ENCODE measurements at places on chromosomes 3 and 15.

DNA sequence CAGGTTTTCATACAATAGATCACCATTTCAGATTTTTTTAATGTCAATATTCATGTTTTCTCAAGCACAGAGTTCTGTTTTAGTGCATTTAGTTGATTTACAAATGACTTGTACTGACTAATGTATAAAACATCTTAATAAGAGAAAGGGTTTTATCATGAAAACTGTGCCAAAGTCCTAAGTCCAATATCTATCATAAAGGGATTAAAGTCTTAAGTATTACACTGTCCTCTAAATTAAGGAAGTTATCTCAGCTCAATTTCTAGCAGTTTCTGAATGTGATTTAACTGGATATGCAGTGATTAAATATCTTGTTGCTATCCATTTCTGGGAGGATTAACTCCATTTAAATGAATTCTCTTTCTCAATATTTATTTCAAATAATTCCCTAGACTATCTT, 381.1 kb upstream of the CNTN4 start:
- DNase-seq: no peak

GRCh38 chr15:36313736-36314280, 265.6 kb upstream of the CDIN1 start:
- DNase-seq: no peak

DNA sequence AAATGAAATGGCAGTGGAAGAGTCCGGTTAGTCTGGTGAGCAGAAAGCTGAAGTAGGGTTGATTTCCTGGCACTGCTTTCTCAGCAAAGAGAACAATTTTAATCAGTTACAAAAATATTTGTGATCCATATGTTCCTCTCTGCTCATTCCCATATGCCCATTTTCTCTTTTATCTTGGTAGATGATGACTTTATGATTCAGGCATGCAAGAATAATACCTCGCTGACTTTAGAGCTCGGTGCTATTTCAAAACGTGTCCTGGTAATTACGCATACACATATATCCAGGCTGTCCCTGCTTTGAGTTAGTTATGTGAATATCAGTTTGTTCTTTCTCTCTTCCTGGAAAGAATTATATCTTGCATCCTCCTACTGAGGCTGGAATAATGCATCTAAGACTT, 38.5 kb downstream of the ARPP21 start:
- DNase-seq: no peak

DNA sequence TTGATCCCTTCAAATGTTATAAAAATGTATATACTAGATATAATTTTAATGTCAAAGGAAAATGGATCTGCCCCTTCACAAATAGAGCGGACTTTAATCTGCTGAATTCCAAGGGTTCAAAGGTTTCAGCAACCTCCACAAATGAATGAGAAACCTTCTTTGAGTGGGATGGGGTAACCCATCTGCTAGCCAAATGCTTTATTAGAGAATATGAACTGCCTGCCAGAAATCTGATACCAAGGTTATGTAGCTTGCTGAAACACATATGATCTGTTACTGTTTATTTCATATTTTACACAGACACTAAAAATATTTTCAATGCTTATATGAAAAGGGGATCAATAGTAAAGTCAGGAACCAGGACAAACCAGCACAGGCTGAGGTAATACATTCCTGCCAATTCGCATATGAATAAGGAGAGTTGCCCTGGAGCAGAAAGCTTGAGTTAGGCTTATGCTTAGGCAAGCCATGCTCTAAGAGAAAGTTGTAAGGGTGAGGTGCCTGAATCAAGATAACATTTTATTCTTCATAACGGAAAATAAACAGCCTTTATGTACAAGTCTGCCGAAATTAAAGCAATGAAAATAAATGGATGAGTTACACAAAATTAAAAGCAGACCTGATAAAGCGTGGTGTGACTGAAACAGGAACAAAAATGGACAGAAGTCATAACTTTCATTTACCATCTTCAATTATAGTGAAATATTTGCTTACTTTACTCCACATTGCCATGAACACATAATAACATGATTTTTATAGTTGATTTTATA, 26.5 kb downstream of the PLOD2 start:
- no peak for DNase-seq

DNA sequence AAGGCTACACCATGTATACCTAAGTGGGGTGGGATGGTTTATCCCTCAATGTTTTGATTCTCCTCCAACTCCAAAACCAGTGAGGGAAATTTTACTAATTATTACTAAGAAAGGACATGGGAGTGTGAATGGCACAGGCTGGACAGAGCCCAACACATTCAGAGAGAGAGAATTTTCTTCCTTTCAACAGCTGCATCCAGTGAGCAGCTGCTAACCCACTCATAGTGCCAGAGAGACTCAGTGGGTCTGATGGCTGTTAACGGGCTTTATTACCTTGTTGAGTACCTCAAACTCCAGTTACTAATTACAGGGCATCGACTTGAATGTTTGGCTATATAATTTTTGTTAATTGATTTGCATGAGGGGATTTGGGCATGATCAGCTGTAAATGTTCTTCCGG, 75.8 kb downstream of the RORA start:
- no peak for DNase-seq

- DNase-seq: no peak
Measured at GRCh38 chr3:161072211-161072621, 32.9 kb downstream of the B3GALNT1 start.

GRCh38 chr3:11391174-11391879, 119.1 kb downstream of the ATG7 start:
- DNase-seq: no peak

DNA sequence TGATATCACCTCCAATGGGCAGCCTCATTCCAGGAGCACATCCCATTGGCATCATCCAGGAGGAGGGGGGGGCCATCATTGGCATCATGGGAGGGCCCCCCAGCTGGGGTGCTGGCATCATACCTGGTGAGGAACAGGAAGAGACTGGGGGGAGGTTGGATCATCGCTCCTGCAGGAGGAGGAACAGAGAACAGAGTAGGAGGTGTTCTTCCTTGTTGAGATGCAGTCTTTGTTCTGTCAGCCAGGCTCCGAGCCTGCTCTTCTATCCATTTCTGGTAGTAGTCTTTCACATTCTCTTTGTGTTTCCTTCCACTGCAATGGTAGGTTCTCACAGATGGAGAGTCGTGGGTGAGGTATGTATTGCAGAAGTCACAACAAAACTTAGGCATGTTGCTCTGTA, 16.7 kb upstream of the ERICH6 start:
- DNase-seq: no peak

GRCh38 chr3:15805756-15806266, 8.0 kb upstream of the ANKRD28 start:
- DNase-seq: peak; percentile 52

DNA sequence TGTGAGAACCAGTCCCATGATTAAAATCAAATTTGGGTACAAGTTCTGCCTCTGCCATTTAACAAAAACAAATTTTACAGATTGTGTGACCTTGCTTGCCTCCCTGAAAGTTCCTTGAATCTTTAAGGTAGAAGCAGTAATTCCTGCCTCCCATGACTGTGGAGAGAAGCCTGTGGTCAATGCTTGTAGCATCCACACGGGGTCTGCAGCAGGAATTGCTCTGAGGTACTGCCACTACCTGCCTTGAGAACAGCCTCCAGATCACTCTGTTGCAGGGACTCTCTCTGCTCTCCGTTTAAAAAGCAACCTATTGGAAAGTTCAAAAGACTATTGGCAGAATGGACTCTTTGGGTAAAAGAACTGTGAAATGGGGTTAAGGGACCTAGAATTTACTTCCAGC, 75.9 kb downstream of the SST start:
- no peak for DNase-seq

GRCh38 chr15:101276501-101277037, 716 bp downstream of the SELENOS start:
- DNase-seq: peak; percentile 42

- no peak for DNase-seq
Measured at GRCh38 chr3:49683162-49683561, 6.1 kb downstream of the MST1 start.

GRCh38 chr3:31105011-31105410, 210.6 kb upstream of the GADL1 start:
- DNase-seq: no peak

DNA sequence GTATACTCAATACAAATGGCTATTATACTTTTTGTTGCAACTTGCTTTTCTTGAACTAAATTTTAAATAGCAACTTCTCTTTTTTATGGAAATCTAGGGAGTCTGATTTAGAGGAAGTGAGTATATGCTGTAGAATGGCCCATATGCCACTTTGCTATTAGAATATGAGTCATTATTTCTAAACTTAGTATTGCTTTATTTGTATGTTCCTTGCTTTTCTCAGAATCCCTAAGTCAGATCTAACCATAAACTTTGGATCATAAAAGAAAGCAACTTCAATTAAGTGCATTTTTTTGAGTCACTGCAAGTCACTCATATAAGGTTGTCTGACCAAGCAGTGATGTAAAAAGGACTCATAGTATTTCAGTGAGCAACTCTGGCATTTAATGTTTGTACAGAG, 17.5 kb upstream of the SPTSSB start:
- DNase-seq: peak; percentile 29

GRCh38 chr3:98646680-98647079, 53.3 kb upstream of the CPOX start:
- no peak for DNase-seq

- DNase-seq: no peak
Measured at GRCh38 chr15:62452667-62453066, 287.6 kb upstream of the C2CD4B start.

DNA sequence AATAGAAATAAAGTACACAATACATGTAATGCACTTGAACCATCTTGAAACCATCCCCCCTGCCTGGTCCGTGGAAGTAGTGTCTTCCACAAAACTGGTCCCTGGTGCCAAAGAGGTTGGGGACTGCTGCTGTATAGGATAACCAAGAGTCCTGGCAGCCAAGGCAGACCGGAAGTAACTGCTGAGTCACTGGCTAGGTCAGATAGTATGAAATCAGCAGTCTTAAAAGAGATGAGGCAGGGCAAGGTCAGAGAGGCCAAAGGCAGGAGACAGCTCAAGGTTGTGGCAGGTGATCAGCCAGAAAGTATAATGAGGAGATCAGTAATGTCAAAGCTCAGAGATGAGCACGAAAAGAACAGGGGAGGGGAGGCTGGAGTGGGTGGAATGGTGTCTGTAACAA, 60.2 kb downstream of the MAP3K13 start:
- DNase-seq: peak; percentile 27

DNA sequence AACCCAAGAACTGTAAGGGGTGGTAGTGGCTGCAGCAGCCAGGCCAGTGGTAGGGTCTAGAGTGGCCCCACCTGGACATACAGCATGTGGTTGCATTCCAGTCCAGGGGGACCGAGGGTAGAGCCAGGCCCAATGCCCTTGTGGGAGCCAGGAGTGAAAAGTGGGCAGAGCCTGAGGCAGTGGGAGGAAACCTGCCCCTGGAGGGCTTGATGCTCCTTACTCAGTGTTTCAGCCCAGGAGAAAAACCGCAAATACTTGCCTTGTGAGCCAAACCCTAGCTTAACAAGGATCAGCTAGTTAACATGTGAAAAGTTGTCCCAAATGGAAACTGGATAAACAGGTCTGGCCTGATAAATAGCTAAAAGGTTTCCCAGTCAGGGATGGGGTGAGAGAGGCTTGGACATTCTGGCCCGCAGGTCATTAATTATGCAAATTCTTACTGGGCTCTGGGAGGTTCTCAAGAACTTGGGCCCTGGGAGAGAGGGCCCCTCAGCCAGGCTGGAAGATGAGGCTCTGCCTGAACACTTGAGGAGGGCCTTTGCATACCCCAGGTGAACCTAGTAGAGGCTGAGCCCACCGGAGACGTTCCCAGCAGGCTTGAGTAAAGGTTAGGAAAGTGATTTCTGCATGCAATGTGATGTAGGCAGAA, 222.1 kb downstream of the THSD4 start:
- no peak for DNase-seq

GRCh38 chr3:56294286-56294685, 174.0 kb downstream of the ERC2 start:
- DNase-seq: no peak

GRCh38 chr3:45205126-45205525, 21.0 kb downstream of the TMEM158 start:
- DNase-seq: peak; percentile 31

- no peak for DNase-seq
Measured at GRCh38 chr15:69532066-69532465, 79.4 kb downstream of the RPLP1 start.

- no peak for DNase-seq
Measured at GRCh38 chr3:4551794-4552442, 58.8 kb downstream of the ITPR1 start.

- no peak for DNase-seq
Measured at GRCh38 chr15:57033715-57034439, 115.4 kb downstream of the TCF12 start.

GRCh38 chr15:88115486-88116152, 140.9 kb downstream of the NTRK3 start:
- DNase-seq: no peak

DNA sequence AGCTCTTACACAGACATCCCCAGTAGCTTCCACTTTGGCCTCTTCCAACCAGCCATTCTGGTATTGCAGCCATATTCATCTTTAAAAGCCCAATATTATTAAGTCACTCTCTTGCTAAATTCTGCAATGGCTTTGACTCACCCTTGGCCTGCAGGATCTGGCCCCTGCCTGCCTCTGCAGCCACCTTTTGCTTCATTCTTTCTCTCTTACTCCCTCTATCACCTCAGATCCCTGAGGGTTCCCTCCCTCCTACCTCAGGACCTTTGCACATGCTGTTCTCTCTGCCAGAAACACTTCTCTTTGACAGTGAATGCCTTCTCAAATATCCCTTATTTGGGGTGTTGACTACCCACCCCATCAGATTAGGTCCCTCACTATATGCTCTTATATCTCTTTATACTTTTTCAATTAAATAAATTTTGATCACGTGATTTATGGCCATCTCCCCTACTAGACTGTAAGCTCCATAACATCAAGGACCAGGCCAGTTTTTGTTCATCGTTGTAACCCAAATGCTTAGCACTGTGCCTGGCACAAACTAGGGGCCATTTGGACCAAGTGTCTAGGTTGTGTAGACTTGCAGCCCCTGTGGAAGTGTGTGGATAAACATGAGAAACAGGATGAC, 32.3 kb upstream of the UBE2Q2 start:
- no peak for DNase-seq

DNA sequence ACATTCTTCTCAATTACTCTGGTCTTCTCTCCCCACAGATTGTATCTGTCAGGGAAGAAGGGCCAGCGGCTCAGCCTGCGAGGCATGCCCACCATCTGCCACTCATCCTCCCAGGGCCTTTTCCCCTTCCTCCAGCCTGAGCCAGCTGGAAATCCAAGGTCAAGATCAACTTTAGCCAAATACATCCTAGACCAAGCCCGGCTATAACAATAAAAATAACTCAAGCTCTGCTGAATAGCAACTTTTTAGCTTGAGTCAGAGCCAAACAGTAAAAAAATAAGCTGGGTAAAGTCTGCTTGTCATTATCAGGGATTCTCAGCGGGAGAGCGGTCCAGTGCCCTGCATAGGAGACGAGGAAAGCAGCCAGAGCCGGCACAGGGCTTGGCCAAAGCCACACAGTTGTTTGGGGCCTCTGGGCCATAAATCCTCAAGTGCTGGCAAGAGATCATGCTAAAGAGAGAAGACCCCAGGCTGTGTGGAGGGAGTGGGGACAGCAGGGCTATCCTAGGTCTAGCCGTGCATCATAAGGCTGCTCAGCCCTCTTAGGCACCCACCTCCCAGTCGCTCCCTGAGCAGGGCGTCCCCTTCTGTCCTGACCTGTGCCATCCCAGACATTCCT, 76.2 kb upstream of the HERC1 start:
- DNase-seq: no peak

- peak; percentile 48 for DNase-seq
Measured at GRCh38 chr3:152243721-152244516, 24.8 kb upstream of the MBNL1 start.

GRCh38 chr15:28080386-28080785, 18.7 kb downstream of the OCA2 start:
- no peak for DNase-seq

Data from suppressor macrophage (primary cell).